NCI-H2081 (cell line): ENCODE measurements at places on chromosomes 16 and 17.

GRCh38 chr17:43732958-43733357 lies 25.6 kb downstream of the SOST start:
- no peak for DNase-seq

- DNase-seq = peak; percentile 6
Measured at GRCh38 chr17:45719335-45720071, 64.6 kb upstream of the CRHR1 start.

DNA sequence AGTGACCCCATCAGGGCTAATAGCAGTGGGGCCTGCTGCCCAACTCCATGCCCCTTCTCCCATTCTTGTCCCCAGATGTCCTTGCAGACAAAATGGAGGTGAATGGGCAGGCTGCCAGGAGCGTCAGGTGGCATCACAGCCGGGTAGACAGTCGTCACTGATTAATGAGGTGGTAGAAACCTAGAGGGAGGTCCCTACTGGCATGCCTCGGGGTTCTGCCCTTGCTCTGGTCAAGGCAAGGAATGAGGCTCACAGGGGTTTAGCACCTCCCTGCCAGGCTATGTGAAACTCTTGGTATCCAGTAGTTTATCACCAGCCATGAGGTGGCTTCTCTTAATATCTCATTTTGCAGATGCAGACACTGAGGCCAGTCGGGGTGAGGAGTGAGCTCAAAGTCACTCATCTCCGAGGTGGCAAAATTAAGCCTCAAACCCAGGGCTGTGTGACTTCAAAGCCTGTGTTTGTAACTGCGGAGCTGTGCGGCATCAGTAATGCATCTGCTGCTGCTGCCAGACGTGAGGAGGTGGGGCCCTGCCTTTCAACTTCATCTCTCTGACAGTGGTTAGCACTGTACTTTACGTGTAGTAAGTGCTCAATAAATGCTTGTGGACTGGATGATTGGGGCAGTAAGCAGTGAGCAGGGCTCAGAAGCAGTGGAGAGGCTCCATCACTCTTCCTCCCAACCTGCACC lies 21.3 kb downstream of the RAI1 start:
- no peak for DNase-seq

DNA sequence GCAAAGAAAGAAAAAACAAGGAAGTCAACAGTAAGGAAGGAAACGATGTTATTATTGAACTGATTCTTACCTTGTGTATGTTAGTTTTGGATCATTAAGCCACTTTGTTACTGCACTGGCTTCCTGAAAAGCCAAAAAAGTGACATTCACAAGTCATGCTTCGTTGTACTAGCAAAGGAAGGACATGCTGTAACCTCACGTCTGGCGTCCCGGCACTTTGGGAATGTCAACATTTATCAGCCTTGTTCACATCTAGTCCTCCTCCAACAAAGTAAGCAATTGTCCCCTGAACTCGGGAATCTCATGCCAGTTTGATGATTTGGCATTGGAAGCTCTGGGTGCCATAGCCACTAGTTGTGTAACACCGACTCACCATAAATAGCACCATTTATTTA lies 731 bp upstream of the MKS1 start:
- no peak for DNase-seq

DNA sequence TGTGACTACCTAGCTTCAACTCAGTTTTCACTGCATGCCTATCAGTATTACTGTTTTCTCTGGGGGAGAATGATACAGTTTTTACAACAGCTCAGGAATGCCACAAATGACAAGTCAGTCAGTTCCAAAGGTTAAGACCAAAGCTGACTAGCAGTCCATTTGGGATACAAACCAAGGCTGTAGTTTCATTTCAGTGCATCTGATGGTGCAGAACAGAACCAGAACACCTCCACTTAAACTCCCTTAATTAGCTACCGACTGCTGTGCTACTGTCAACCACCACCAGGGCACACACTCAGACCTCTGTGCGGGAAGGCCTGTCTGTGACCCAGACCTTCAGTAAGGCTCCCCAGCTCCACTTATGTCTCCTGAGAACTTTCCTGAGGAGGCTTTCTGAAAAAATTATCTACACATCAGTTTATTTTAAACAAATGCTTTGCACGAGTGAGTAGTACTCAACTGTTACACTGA lies 20.4 kb downstream of the NFE2L1 start:
- no peak for DNase-seq

DNA sequence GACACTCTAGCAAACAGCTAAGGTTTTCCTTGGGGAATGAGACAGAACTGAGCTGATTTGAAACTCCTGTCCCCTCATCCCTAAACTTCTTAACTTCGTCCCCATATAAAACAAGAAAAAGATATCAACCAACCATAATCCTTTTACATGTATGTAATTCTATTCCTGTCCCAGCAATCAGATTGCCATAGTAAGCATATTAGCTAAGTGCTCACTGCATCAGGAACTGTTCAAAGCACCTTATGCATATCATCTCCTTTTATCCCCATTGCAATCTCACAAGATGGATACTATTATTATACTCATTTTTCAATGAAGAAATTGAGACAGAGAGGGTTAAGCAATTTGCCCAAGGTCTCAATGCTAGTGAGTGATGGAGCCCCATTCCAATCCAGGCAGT lies 6.8 kb downstream of the KIF18B start:
- no peak for DNase-seq

- no peak for DNase-seq
Measured at GRCh38 chr17:53570731-53571130, 252.0 kb upstream of the KIF2B start.

GRCh38 chr17:69757688-69758430 lies 317.2 kb upstream of the KCNJ16 start:
- no peak for DNase-seq

GRCh38 chr16:14335297-14335696 lies 264.2 kb downstream of the MRTFB start:
- DNase-seq = no peak
